ENCODE measurements at places on chromosomes 1 and 21.

- peak; percentile 13 for DNase-seq
Measured at GRCh38 chr1:203593723-203594122, 32.9 kb upstream of the ATP2B4 start.

DNA sequence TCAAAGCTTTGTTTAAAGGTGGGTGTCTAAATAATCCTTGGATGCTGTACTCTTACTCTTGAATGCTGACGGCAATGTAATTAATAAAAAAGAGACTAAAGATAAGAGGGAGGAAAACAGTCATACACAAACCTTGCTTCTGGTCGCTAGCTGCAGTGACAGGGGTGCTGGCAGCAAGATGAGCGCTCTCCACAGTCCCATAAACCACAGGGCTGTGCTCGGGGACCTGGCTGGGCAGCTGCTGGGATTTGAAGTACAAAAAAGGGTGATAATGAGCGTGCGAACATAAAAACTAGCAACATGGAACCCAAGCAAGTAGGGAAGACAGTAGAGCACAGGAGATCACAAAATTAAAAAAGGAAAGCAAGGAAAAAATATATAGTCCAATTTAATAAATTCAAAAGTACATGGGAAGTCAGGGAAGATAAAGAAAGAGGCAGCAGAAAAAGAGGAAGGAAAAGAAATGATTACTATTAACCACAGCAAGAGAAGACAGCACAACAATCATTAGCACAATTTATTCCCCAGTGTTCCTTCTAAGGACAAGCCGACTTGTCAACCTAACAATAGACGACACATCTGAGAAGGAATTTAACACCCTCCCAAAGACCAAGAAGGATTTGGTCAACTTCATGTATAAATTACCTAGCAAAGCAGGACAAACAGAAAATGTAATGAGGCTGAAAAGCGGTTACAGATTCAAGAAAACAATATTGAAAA lies 162.9 kb upstream of the HP1BP3 start:
- no peak for DNase-seq

- peak; percentile 34 for DNase-seq
Measured at GRCh38 chr1:93448292-93448982, 519 bp downstream of the FNBP1L start.

- DNase-seq = no peak
Measured at GRCh38 chr1:98565951-98566350, 95.6 kb upstream of the SNX7 start.

DNA sequence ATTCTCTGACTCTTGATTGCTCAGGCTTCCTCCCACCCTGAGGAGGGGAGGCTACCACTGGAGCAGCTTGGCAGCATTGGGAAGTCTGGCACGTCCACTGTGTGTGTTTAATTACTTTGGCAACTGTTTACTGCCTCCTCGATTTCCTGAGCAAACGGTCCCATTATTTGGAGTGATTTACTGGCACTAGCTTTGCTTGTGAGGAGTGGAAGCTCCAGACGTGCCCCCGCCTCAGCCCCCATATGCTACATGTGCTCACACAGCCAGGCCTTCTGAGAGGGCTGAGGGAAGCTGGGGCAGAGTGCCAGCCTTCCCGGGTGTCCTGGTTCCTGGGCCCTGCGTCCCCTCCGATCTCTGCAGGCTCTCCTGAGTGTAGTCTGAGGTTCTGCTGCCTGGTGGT lies 306.2 kb downstream of the PTPRU start:
- peak; percentile 62 for DNase-seq

- no peak for DNase-seq
Measured at GRCh38 chr1:178819123-178819522, 51.8 kb downstream of the ANGPTL1 start.

GRCh38 chr1:97209381-97209957 lies 487.9 kb downstream of the PTBP2 start:
- DNase-seq = no peak

DNA sequence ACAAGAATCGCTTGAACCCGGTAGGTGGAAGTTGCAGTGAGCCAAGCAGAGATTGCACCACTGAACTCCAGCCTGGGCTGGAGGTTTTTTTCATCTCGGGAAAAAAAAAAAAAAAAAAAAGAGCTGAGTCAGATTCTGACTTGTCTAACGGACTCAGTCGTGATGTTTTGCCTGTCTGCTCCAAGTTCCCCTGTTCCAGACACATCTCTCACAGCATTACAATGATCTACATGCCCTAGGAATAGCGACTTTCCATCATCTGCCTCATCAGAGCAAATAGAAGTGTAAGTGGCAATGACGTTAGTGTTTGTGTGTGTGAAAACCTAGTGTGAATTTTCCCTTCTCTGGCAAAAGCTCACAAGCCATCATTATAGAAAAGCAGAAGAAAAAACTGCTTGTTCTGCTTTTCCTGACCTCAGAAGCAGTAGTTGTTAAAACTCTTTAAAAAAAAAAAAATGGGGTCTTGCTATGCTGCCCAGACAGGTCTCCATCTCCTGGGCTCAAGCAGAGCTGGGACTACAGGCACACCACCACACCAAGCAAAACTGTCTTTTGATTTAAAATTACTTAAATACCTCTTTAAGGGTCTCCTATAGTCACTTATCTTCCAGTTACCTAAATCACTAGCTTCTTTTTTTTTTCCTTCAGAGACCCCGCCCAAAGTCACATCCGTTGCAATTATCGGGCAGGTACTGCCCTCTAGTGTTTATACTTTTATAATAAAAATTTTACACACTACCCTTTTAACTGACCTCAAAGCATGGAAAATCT lies 37.3 kb downstream of the PLEKHO1 start:
- peak; percentile 79 for DNase-seq

DNA sequence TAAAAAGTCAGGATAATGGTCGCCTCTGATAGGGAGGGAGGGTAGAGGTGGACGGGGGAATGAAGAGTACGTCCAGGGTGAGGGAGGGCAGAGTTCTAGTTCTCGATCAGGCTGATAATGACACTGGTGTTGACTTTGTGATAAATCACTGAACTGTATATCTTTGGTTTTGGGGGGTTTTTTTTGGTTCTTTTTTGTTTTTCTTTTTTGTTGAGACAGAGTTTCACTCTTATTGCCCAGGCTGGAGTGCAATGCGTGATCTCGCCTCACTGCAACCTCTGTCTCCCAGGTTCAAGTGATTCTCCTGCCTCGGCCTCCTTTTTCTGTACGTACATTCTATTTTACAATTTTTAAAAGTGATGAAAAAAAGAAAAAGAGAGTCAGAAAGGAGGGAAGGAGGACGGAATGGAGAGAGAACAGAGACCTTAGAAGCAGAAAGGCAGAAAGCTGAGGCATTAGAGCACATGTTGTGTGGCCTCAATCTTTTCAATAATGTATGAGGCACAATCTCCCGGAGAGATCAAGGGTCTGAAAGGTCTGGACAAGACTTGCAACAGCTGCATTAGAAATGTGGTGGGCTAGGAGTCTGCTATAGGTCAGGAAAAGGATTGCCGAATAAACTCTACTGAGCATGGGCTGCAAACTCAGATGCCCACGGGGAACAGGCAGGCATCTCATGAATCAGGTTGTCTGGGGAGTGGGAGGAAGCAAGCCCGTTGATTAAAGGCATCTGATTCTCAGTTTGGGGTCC lies 174.8 kb downstream of the TOMM20 start:
- no peak for DNase-seq

- DNase-seq = no peak
Measured at GRCh38 chr1:153238527-153238926, 21.0 kb upstream of the LORICRIN start.

- DNase-seq = no peak
Measured at GRCh38 chr1:230175163-230175747, 108.2 kb downstream of the GALNT2 start.

GRCh38 chr1:185804206-185804605 lies 70.0 kb downstream of the HMCN1 start:
- no peak for DNase-seq

DNA sequence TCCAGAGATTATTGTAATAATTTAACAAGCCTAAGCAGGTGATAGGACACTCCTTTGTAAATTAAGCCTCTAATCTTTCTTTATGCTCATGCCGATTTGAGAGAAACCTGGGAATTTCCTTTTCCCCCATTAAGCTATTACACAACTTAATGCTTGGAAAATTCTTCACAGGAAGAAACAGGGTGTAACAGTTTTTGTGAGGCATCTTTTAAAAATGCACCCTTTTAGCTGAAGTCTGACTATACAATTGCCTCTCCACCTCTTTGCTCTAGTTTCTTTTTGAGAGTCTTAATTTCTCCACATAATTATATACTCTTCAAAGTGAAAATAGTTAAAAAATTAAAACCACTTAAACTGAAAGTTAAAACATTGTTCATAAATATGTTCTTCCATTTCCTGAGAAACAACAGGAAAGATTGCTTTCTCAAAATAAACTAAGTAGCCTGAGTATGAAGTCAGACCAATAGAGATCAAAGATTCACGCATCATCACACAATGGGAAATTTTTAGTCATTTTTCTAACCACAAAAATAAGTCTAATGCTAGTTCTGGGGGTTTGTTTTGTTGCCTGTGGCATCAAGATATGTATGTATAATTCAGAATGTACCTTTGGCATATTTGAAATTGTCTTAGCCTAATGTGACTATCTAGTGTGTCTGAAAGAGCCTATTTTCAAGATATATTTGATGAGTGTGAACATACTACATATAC lies 34.7 kb downstream of the LRRC8D start:
- no peak for DNase-seq

- DNase-seq = no peak
Measured at GRCh38 chr21:44527983-44528633, 11.9 kb downstream of the KRTAP10-1 start.

- DNase-seq = no peak
Measured at GRCh38 chr1:101071470-101071891, 45.9 kb upstream of the DPH5 start.

GRCh38 chr1:240308096-240308495 lies 216.4 kb downstream of the FMN2 start:
- DNase-seq = no peak

- no peak for DNase-seq
Measured at GRCh38 chr1:2555634-2556276, 416 bp upstream of the TNFRSF14 start.

GRCh38 chr1:99992760-99993467 lies 23.1 kb downstream of the SLC35A3 start:
- DNase-seq = no peak

- DNase-seq = no peak
Measured at GRCh38 chr1:202553560-202554038, 156.7 kb downstream of the SYT2 start.

DNA sequence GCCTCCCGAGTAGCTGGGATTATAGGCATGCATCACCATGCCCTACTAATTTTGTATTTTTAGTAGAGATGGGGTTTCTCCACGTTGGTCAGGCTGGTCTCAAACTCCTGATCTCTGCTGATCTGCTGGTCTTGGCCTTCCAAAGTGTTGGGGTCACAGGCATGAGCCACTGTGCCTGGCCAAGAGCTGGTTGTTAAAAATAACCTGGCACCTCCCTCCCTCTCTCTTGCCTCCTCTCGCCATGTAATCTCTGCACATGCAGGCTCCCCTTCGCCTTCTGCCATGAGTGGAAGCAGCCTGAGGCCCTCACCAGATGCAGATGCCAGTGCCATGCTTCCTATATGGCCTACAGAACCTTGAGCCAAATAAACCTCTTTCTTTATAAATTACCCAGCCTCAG lies 74.7 kb upstream of the TLR5 start:
- DNase-seq = no peak

- DNase-seq = no peak
Measured at GRCh38 chr21:46413365-46413696, 45.4 kb upstream of the DIP2A start.

DNA sequence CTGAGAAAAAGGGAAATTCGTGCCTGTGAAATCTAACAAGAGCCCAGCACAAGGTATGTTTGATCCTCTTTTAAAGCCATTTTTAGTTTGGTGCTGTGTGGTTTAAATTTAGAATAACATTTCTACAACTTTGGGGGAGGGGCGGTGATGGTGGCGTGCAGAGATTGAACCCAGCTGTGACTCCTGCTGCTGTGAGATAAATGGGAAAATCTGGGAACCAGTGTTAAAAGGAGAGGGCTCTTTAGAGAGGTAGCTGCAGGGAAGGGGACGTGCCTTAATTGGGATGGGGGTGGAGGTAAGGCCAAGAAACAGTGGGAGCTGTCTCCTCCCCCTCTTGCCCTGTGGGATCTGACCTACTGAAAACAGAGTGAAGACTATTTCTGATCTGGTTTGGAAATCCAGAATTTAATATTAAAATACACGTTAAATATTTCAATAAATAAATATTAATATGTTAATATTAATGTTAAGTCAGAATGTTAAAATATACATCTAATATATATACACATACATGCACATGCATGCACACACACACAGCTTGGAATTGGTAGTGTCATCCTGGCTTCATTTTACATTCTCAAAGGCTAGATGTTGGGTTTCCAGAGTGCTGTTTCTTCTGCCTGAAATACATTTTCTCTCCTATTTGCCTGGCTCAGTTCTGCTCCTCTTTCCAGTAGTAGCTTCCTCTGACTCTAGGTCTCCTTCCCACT lies 30.1 kb upstream of the DNAJC6 start:
- DNase-seq = no peak

DNA sequence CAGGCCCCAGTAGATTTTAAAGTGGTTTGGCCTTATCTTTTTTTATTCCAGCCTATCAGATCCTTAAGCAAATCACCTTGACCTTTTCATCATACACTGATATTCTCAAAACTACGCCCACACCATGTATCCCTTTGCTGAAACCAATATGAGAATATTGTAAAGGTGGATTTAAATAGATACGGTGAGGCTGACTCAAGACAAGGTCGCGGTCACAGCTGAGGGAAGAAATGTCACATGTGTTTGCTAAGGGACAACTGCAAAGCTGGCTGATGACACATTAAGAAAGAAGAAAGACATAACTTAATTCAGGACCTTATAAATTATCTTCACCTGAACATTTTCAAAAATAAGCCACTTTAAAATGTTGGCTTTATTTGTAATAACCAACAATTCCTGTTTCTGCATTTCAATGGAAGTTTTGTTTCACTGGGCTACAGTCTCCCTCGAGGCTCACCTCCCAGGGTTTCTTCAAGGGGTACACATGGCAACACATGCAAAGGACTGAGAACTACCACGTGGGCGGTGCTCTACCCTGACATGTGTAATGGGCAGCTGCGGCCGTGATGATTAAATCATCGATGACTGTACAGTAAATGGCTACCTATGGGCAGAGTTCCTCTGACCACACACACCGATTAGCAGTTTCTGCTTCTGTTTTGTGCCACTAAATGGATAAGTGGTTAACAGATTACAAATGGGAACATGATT lies 189.5 kb downstream of the SIPA1L2 start:
- no peak for DNase-seq

GRCh38 chr1:232893481-232894313 lies 56.7 kb upstream of the NTPCR start:
- DNase-seq = no peak

- no peak for DNase-seq
Measured at GRCh38 chr1:201778279-201779065, 50.5 kb upstream of the IPO9 start.

- no peak for DNase-seq
Measured at GRCh38 chr1:156622581-156623297, 3.5 kb downstream of the HAPLN2 start.

DNA sequence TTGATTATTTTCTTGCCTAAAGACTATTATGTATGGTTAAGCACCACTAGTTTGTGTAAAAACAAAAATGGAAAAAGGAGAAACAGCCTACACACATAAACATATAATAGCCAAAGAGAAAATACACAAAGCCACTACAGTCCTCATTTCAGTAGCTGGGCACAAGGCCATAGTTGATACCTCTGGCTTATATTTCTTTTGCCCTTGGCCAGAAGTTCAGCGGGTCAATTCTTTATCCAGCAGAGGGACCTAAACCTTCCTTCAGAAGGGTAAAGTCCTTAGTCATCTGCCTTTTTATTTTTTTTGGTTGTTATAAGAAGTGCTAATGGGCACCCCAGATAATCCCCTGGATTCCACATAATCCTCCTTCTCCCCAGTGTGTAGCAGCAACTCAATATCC lies 134.1 kb downstream of the PIGK start:
- no peak for DNase-seq
